ENCODE measurements at places on chromosomes 6 and 20.

GRCh38 chr6:28351087-28351486, 1.3 kb downstream of the ZKSCAN3 start:
- DNase-seq = no peak

DNA sequence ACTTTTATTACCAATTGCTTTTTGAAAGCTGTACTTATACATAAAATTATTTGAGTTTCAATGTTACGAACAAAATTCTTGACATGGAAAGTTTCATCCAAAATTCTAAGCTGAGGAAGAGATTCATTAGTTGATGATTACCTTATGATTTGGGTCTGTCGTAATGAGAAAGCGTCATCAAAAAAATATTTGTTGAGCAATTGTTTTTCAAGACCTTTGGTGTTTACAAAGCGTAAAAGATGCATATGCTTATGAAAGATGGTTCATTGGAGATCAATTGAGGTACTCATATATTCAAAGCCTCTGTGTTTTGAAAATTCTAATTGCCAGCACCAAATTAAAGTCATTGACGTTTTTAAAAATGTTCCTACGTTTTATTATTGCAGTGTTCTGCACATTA, 110.5 kb upstream of the DOK5 start:
- DNase-seq = no peak

GRCh38 chr20:60108397-60108796, 150.2 kb downstream of the CDH26 start:
- no peak for DNase-seq

GRCh38 chr20:47244451-47244850, 112.0 kb downstream of the ZMYND8 start:
- DNase-seq = no peak

GRCh38 chr20:48849779-48850178, 22.0 kb upstream of the PREX1 start:
- DNase-seq = no peak

DNA sequence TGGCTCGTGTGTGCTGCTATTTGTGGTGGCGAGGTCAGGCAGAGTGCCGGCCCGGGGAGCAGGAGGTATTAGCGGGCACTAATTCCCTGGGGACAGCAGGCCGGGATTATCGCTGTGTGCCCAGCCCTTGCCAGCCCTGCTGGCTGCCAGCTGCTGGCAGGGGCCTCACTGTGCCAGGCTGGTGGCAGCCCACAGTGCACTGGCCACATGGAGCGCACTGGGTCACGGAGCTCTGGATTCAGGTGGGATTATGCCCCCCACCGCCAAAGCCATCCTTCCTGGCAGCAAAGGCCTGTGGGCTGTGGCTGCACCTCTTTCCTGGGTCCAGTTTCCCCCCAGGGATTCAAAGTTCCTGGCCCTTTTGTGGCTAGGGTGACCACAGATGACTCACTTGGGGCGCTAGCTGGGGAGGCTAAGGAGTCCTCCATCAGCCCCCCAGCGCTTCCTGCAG, 59.7 kb downstream of the YTHDF1 start:
- no peak for DNase-seq

- DNase-seq = no peak
Observed at GRCh38 chr6:89910902-89911240, 16.6 kb downstream of the GJA10 start.
